ENCODE measurements at places on chromosomes 7 and 10. TPM values are rescaled to one million over a fixed set of nuclear protein-coding genes. Genes with fewer than 3 reads are reported as not detected.

DNA sequence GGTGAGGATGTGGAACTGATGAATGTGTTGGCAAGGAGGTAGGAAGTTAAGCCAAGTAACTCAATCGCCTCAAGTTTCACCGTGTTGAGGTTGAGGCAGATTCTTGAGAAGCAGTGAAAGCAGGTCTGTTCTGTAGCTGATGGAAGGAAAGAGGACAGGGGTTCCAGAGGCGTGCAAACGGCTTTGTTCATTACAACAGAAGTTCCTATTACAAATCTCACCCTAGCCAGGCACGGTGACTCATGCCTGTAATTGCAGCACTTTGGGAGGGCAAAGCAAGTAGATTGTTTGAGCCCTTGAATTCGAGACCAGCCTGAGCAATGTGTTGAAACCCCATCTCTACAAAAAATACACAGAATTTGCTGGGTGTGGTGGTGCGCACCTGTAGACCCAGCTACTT is 36.9 kb upstream of the PTF1A start:
- no peak for DNase-seq

Gene IGF2BP3
- not detected for total RNA-seq

Gene MEST
- 4.2 TPM for total RNA-seq

Gene CYP2W1
- not detected for total RNA-seq

Gene NCF1
- 3.9 TPM for total RNA-seq

DNA sequence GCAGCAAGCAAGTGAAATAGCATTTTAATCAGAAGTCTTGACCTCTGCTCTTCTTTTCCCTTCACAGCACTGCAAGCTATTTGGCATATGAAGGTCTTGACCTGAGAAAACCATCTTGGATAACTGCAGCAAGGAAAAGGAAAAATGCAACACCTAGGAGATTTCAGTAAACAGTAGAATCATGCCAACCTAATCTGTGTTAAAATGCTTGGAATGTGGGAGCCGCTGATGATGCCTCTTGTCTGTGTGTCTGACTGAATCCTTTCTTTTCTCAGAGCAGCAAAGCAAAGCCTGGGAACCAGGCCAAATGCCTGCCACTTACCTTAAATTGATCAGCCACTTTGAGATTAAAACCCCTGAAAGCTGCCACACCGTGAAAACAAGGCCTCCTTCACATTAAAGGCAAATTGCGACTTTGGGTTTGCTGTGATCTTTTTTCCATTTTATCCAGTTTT is 80.4 kb upstream of the CDK6 start:
- DNase-seq, result no peak

Gene MBL2
- not detected for total RNA-seq

GRCh38 chr7:135995748-135996147 is 18.6 kb upstream of the MTPN start:
- no peak for DNase-seq

- DNase-seq, result peak; percentile 7
Observed at GRCh38 chr10:86339226-86339865, 27.2 kb downstream of the GRID1 start.

DNA sequence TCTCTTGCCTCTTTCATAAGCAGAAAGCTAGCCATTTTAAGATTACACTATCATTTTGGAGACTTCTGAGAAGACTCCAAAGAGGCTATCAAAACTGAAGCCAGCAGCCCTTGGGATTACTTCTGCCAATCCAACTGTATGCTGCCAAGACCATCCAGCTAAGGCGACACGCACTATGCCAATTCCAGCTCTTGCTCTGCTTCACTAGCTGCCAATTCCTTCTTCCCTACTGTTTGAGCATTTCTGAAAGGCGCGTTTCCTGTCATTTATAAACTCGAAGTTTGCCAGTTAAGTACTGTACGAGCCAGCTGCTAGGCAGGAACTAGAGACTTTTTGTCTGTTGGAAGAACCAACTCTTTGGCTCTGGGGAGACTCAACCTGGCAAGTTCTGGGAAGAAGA is 36.5 kb downstream of the MALSU1 start:
- no peak for DNase-seq

Gene MYPN
- total RNA-seq, result 107 TPM

Gene RBP4
- 4.2 TPM for total RNA-seq

DNA sequence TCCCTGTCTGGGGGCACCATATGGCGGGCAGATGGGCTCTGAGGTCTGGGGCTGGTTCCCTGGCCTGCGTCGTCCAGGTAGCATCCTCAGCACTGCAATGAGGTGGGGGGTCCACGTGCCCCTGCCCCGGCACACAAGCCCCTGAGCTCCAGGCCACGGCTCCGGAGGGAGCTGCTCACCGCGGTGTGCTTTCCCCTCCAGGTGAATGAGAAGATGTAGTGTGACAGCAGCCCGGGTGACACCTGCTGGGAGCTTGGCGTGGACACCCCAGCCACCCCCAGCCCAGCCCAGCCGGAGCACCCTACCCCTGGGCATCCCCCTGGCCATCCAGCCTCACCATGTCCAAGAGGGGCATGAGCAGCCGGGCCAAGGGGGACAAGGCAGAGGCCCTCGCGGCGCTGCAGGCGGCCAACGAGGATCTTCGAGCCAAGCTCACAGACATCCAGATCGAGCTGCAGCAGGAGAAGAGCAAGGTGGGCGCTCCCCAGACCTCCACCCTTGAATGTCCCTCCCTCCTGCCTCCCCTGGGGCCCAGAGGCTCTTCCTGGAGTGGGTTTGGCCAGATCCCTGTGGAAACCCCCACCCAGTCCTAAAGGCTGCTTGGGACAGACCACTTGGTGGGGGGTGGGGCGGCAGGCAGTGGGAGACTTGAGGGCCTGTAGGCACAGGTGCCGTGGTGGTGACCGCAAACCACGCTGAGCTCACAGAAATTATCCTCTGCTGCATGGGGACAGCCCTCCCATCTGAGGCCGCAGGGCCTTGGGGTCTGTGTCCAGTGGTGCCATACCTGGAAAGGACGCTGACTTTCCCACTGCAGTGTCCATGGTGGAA is 38.9 kb downstream of the JAKMIP3 start:
- DNase-seq, result no peak

- no peak for DNase-seq
Observed at GRCh38 chr7:89312551-89312950, 517.0 kb upstream of the TEX47 start.

Gene SSC4D
- total RNA-seq, result 0.55 TPM

Gene ZNF853
- total RNA-seq, result 11.1 TPM

DNA sequence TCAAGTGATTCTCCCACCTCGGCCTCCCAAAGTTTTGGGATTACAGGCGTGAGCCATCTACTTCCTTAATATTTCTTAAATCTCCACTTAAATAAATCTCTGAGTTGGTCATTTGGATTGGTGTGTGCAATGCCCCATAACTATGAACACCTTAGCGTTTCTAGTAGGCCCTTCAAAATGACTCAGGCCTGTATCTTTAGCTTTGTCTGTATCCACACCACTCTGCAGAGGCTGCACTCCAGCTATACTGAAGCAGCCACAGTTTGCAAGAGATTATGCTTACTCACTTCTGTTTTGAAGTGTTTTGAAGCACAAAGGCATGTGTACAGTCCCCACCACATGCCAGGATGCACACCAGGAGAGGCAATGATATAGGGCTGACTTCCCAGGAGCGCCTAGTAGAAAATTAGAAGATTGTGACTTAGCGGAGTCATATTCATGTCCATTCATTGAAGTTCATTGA is 2.4 kb upstream of the ST7 start:
- DNase-seq, result no peak

DNA sequence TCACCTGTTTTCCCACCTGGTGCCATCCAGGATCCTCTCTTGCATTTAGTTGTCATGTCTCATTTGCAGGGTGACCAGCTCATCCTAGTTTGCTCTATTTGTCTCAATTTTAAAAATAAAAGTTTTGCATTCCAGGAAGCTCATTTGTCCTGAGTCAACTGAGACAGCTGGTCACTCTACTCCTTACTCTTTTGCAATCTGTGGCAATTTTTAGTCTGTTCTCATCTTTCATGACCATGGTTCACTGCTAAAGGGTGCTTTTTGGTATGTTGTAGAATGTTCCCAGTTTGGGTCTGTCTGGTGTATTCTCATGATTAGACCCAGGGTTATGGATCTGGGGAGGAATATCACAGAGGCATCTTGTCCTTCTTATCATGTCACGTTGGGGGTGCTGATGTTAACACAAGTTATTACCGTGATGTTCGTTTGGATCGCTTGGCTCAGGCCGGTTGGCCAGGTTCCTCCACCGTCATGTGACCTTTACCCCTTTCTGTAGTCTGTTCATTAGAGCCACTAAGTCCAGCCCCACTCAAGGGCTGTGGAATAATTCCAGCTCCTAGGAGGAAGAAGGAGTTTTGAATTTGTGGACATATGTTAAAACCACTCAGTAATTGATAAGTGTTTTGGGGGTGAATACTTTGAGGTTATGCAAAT is 103.3 kb upstream of the IGFBP3 start:
- DNase-seq, result no peak

- DNase-seq, result no peak
Observed at GRCh38 chr7:122438492-122438891, 133.9 kb upstream of the FEZF1 start.

Gene JAKMIP3
- total RNA-seq, result 2.0 TPM

DNA sequence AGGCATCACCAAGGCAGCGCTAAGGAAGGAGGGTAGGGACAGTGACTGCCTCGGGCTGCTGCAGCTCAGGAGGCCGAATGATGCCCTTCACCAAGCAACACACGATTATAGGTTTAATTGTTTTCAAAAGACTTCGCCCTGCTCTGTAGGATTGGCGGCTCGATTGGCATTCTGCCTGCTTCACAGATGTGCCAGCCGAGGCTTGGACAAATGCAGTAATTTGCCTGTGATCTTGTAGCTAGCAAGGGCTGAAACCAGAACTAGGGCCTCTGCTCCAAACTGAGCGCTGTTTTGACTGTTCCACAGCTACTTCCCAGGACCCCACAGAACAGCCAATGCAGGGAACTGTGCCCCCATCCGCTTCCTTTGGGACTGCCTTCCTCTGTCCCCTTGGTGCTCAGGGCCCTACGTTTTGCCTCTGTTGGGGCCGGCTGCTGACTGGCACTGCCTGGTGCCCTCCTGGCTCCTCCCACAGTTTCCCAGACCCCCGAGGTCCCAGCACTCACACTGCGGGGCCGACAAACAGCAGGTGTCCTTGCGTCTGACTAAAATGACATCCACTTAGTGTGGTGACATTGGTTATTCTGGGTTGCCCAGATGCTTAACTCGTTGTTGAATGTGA is 62.6 kb upstream of the EN2 start:
- DNase-seq, result no peak

Gene GLI3
- 4.4 TPM for total RNA-seq

- no peak for DNase-seq
Observed at GRCh38 chr7:88910516-88910915, 115.0 kb upstream of the TEX47 start.

GRCh38 chr10:5895365-5895764 is 5.3 kb downstream of the FBH1 start:
- DNase-seq, result no peak

DNA sequence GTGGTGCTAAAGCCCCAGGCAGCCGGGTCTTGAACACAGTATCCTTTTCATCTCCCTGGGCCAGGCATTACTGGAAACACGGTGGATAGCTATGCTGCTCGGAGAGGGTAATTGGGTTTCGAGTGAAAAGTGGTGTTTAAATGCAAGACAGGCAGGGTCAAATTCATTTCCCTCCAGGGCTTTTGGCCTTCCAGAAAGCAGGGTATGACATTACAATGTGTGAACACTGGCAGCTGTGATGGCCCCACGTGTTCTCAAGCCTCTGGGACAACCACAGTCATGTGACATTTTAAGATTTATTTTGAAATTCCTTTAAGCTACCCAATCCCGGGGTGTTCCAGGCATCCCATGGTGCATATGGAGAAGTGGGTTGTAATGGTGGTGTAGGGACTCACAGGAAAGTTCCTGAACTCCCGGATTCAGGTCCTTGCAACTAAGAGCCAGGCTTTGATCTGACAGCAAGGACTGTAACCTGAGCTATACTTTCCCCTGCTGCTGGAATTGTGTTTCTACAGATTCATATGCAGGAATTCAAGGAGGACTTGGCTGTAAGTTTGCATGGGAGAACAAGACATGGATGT is 46.8 kb downstream of the INSYN2A start:
- DNase-seq, result no peak

GRCh38 chr10:112815269-112816032 is 134.6 kb upstream of the TCF7L2 start:
- no peak for DNase-seq

GRCh38 chr10:122013311-122013780 is 24.4 kb downstream of the TACC2 start:
- DNase-seq, result peak; percentile 44

Gene DLG5
- 9.5 TPM for total RNA-seq

DNA sequence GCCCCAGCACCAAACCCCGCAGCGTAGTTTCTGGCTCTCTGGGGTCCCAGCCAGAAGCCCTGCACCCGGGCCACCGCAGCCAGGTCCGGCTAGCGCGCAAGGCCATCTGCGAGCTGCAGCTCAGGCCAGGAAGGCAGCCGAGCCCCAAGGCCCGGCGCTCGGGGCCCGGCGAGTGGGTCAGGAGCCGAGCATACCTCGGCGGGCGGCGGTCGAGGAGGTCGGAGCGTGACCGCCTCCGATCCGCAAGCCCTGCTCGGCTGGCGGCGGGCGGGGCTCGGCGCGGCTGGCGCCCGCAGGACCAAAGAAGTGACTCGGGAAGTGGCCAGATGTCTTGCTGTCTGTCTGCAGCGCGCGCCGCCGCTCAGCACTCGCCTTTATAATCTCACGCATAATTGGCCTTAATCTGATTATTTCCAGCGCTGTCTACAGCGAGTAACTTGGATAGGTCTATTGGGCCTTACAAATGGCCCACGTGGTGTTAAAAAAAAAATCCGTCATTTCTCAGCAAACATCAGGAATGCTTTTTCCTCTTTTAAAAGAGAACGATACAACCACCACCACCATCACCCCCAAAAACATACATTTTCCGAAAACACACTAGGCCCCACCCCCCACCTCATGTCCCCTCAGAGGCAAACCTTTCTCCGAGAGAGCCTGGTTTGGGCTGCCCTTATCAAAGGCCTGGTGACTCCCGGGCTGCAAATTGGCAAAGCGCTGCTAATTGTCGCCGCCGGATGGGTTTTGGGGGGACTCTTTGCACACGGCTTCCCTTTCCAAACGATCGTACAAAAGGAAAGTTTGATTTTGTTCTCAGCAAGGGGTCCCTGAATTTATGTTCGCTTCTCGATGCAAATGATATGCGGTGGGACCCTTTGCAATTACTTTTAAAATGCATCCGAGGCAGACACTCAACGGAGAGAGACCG is at the start of gene DRGX:
Gene DRGX, minus strand, starts transcription at position 349 of the 925 bp plus-strand sequence. CDS start 649 bp downstream, outside the sequence.
- DNase-seq, result no peak

DNA sequence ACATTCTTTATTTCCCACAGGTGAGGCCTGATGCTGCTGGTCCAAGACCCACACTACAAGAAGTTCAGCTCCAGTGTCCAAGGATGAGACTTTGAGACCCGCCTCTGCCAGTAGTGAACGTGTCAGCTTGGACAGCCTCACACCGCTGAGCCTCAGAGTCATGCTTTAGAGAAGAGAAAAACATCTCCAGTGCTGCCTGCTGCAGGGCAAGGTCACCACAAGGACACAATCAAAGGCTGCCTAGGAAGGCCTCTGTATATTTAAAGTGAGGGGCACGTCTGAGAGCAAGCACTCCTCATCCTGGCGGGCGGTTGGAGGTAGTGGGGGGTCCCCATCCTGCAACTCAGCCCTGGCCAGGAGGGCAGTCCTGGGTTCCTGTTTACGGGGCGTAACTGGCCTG is 19.3 kb downstream of the FGFR2 start:
- DNase-seq, result no peak

- no peak for DNase-seq
Observed at GRCh38 chr10:129728246-129728820, 235.7 kb downstream of the EBF3 start.

All from left ventricle myocardium superior (tissue), 1 donor.